ENCODE measurements at places on chromosomes 2 and 18.
A peak's percentile ranks its signal among the peaks of the same experiment; 100 is the strongest.

- DNase-seq, result no peak
Observed at GRCh38 chr2:128344101-128344500, 25.4 kb upstream of the HS6ST1 start.

DNA sequence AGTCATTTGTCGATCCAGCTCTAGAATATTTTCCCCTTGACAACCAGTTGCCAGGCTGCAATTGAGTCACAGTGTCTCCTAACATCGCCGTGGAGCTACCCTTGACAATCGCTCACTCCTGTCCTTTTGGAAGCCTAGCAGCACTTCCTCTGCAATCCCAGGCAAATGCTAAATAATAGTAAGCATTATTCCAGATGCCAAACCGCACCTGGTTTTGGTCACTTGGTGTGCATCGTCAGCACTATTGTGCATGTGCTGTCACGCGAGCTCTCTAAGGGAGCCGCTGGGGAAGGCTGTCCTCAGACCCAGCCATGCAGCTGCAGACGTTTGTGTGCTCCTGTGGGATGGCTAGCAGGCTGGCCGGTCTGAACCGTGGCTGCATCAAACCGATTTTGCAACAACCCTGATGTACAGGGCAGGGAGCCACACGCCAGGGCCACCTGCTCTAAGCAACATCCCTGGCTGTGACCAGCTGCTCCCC lies 549.5 kb upstream of the ID2 start:
- no peak for DNase-seq

DNA sequence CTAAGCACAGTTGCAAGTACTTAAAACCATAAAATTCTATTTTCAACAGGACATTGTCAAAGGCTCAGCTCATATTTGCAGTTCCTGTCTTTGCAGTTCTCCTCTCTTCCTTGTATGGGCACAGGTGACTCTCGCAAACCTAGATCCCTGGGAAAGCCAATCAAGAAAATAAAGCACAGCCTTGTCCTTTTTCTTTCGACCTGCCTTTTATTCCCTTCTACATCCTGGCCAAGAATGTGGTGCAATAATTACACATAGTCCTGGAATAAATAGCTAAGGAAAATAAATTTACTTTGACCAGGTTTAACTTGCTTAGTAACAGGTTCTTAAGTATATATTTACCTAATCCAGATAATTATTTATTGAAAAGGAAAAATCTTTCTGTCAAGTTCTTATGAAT lies 20.2 kb downstream of the ATG16L1 start:
- no peak for DNase-seq

GRCh38 chr2:16546128-16546754 lies 119.4 kb downstream of the CYRIA start:
- DNase-seq, result peak; percentile 56

- no peak for DNase-seq
Observed at GRCh38 chr2:219025637-219026585, 15.4 kb downstream of the CFAP65 start.

DNA sequence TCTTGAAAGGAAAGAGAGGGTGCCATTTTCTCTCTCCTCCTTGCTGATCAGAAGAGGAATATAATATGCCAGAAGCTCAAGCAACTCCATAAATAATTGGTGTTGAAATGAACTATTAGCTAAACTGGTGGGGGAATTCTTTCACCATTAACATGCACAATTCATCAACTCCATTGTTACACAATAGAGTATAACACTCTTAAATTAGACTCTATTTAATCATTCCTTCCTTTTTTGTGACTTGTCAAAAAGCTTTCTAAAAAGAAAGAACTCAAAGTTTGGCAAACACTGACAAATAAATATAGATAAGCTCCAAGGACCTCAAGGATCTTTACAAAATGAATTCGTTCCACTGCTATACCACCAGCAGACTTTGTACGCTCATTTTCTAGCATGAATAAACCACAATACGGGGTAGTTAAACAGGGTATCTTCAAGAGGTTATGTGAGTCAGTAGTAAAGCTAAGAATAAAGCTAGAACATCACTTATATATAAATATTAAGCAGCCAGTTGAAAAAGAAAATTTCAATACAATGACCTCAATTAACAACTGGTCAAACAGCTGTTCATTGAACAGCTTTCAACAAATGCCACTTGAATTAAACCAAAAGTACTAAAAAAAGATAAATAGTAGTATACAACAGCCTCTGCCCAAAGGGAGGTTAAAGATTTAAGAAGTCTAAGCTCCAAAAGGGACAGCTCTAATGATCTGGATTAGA lies 6.4 kb downstream of the TRAK2 start:
- DNase-seq, result no peak

- DNase-seq, result no peak
Observed at GRCh38 chr2:40915651-40916050, 463.8 kb upstream of the SLC8A1 start.

DNA sequence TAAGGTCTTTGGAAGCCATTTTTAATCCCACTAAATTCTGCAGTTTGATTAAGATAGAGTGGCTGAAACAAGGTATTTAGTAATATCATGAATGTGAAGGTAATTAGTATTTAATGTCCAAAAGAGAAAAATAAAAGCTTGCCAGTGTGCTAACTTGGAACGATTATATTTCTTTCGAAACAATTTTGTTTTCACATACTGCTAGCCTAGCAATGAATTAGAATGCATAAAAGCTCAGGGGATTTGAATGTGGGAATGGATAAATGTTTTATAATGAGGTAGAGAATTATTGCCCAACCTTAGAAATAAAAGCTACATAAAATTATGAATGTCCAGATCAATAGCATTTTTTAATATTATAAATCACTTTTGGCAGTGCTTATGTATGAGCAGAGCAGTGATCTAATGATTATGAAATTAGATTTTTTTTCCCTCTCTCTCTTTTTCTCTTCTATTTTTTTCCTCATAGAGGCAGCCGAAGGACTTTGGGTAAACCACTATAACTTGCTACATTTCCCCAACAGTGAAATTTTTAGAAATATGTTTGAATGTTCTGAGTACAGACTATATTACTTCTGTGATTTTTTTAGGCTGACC lies 75.5 kb downstream of the PLCL1 start:
- no peak for DNase-seq

GRCh38 chr2:104936527-104936926 lies 82.6 kb downstream of the POU3F3 start:
- DNase-seq, result no peak

- DNase-seq, result no peak
Observed at GRCh38 chr2:33205693-33206434, 259.1 kb downstream of the LTBP1 start.

DNA sequence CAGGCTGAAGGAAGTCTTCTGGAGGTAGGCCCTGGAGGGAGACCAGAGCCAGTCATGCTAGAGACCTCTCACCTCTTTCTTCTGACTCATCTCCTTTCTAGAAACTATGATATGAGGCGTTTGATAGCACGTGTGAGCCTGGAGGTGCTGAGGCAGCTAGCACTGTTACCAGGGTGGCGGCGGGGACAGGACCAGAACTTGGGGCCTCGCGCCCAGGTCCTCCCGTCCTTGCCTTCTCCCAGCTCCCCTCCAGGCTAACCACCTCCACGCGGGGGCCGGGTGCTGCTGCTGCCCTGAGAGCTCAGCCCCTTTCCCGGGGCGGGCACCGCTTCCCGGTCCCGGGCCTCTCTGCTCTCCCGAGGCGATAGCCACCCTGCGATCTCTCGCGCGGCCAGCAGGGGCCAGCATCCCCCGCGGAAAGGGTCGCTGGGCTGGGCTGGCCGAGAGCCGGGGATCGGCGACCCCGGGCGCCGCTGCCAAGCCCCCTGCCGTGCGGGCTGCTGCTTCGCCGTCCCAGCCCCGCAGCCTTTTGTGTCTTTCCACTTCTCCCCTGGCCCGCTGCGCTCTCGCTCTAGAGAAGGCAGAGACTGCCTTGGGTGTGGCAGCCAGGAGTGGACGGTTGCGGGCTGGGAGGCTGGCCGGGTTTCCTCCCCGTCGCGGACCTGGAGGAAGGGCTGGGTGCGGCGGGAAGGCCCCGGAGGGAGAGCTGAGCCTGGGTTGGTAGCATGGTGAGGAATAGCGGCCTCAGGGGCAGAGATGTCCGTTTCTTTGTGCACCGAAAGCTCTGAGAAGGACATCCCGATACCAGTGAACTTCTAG lies 49.1 kb downstream of the TMEM17 start:
- DNase-seq, result peak; percentile 71

DNA sequence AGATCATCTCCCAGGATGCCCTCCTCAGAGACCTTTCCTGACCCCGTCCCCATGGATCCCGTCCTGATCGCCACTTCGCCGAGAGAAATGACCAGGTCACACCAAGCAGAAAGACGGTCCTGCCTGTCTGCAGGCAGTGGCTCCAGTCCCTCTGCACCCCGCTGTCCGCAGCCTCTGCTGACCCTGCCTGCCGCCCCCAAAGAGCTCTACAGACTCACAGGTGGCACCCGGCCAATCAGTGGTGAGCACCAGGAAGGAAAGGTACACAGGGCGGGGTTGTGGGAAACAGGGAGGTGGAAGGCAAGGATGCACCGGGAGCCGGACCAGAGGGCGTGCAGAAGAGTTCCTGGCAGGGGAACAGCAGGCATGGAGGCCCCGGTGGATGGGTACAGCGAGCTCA lies 94.8 kb downstream of the NDUFA10 start:
- DNase-seq, result no peak

GRCh38 chr2:128691526-128691925 lies 372.9 kb upstream of the HS6ST1 start:
- no peak for DNase-seq

- no peak for DNase-seq
Observed at GRCh38 chr2:84285056-84285747, 173.9 kb downstream of the SUCLG1 start.

DNA sequence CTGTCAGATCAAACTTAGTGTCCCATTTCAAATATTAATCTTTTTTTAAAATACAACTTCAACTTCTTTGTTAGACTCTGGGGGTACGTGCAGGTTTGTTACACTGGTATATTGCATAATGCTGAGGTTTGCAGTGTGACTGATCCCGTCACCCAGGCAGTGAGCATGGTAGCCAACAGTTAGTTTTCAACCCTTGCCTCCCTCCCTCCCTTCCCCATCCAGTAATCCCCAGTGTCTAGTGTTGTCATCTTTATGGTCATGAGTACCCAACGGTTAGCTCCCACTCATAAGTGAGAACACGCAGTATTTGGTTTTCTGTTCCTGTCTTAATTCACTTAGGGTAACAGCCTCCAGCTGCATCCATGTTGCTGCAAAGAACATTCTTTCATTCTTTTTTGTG lies 23.9 kb downstream of the NOL10 start:
- no peak for DNase-seq

GRCh38 chr2:188089901-188090300 lies 201.8 kb upstream of the GULP1 start:
- no peak for DNase-seq

GRCh38 chr2:95376311-95377215 lies 25.9 kb upstream of the FAHD2A start:
- no peak for DNase-seq

- DNase-seq, result no peak
Observed at GRCh38 chr18:67864677-67865340, 348.3 kb upstream of the DSEL start.

- DNase-seq, result peak; percentile 30
Observed at GRCh38 chr18:23824669-23825068, 135.4 kb downstream of the LAMA3 start.

GRCh38 chr18:61791031-61791430 lies 101.8 kb downstream of the RNF152 start:
- no peak for DNase-seq

GRCh38 chr2:158395166-158395565 lies 61.4 kb downstream of the CCDC148 start:
- DNase-seq, result peak; percentile 4

DNA sequence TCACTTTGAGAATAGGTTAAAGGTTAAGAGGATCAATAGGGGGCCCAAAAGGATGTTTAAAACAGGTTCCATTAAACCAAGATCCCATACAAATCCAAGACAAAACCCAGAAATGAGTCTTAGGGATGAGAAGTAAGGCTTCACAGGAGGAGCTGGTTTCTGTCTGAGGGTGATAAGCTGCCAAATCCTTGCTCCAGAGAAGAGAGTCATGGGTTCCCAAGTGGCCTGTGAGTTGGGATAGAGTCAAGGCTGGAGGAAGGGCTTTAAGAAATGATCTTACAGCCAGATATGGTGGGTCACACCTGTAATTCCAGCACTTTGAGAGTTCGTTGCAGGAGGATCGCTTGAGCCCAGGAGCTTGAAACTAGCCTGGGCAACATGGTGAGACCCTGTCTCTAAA lies 40.2 kb upstream of the LCLAT1 start:
- DNase-seq, result no peak
